ENCODE measurements at places on chromosomes 13 and 19. TPM values are rescaled to one million over a fixed set of nuclear protein-coding genes. Genes with fewer than 3 reads are reported as not detected.

- DNase-seq, result no peak
Measured at GRCh38 chr13:79812070-79812850, 331.3 kb downstream of the NDFIP2 start.

DNA sequence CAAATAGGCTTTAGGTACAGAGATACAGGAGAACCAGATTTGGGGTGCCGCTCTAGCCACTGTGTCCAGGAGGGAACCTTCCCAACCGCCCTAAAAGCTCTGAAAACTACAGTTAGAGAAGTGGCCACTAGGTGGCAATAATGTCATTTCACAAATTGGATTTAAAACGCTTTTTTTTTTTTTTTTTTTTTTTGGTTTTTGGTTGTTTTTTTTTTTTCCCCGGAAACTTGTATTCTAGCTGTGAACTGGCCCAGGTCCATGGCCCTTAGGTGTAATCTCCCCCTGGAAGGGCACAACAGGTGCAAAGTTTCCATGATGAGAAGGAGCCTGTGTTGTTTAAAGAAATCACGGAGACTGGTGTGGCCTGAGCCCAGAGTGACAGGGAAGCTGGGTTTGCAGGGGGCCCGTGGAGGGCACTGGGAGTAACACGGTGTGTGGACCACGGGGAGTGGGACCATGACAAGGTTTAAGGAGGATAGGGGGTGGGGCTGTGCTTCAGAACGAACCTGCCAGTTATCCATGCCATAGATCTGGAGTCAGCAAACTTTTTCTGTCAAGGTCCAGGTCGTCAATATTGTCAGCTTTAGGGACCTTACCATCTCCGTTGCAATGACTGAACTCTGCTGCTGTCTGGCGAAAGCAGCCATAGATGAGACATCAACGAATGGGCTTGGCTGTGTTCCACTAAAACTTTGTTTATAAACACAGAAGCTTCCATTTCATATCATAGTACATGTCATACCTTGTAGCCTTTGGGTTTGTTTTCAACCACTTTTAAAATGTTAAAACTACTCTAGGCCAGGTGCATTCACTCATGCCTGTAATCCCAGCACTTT lies 10.1 kb downstream of the OR1I1 start:
- DNase-seq, result peak; percentile 81

- no peak for DNase-seq
Measured at GRCh38 chr13:44758630-44759383, 182.7 kb upstream of the TSC22D1 start.

GRCh38 chr13:109087916-109088623 lies 458.7 kb downstream of the MYO16 start:
- no peak for DNase-seq

Gene GARIN5A
- 7.7 TPM for total RNA-seq

GRCh38 chr13:98526182-98526512 lies 50.8 kb downstream of the STK24 start:
- no peak for DNase-seq

DNA sequence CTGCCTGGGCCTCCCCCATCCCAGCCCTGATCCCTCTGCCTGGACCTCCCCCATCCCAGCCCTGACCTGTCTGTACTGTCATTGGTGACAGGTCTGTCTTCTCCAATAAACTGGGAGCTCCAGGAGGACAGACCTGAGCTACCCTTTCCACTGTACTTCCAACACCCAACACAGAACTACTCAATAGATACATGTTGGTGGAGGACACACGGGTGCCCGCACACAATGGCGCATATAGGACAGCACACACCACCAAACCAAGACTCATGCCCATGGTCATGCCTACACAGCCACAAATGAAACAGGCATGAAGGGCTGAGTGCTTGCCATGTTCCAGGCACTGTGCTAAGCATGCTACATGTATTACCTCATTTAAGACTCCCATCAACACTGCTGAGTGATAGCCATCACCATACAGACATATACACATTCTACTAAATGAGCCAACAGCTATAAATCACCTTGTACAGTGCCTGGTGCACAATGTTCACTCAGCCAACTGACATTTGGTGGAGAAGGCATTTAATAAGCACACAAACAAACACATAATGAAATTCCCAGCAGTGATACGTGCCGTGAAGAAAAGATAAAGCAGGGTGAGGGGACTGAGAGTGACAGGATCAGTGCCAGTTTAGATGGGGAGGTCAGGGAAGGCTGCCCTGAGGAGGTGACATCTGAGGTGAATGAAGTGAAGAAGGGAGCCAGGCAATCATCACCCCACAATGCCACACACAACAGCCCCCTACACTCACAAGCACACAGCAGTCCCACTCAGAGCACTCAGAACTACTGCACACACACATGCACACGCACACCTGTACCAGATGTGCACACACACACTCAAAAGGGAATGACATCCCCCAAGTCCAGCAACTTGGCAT lies 857 bp downstream of the POU2F2 start:
- no peak for DNase-seq

Gene PLK5
- 0.04 TPM for total RNA-seq

Gene SCN1B
- 1.2 TPM for total RNA-seq

Gene LRRC8E
- total RNA-seq, result 3.5 TPM

Gene FPR1
- total RNA-seq, result not detected

- DNase-seq, result no peak
Measured at GRCh38 chr19:31527443-31527842, 178.2 kb upstream of the TSHZ3 start.

DNA sequence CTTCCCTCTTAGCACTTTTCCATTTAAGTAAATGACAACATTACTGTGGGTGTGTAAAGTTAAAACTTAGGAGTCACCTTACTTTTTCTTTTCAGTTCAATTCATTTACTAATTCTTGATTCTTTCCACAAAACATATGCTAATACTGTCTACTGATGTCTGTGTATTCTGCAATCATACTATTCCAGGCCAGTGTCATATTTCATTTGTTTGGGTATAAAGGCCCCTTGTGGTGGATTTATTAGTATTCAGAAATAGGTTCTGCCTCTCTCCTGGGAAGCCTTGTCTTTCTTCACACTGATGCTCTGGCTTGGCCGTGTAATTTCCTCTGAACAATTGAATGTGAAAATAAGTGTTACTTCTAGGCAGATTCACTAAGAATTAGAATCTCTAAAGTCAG lies 621.9 kb upstream of the SPRY2 start:
- DNase-seq, result no peak

- DNase-seq, result no peak
Measured at GRCh38 chr19:44532819-44533218, 3.3 kb upstream of the CEACAM20 start.

DNA sequence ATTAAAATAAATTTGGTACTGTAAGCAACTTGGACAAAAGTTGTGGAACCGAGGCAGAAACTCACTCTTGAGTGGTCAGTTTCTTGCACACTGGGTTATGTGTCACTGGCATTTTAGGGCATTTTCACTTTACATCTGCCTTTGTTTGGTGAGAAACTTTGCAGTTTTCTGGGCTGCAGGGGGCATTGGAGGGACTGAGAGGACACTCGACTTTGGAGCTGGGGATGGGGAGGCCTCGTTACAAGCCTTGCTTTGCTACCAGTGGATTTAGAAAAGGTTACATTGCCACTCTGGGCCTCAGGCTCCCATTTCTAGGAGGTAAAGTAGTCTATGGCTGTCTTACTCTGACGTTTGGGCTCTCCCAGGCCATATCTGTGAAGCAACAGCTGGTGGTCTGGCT lies 41.9 kb upstream of the ZNF536 start:
- no peak for DNase-seq

Gene MCEMP1
- total RNA-seq, result not detected

Gene ZNF534
- 1.5 TPM for total RNA-seq

Gene POU2F2
- total RNA-seq, result not detected

Data from cardiac muscle cell (in vitro differentiated cells and primary cell).